ENCODE measurements at places on chromosomes 12 and 14.

DNA sequence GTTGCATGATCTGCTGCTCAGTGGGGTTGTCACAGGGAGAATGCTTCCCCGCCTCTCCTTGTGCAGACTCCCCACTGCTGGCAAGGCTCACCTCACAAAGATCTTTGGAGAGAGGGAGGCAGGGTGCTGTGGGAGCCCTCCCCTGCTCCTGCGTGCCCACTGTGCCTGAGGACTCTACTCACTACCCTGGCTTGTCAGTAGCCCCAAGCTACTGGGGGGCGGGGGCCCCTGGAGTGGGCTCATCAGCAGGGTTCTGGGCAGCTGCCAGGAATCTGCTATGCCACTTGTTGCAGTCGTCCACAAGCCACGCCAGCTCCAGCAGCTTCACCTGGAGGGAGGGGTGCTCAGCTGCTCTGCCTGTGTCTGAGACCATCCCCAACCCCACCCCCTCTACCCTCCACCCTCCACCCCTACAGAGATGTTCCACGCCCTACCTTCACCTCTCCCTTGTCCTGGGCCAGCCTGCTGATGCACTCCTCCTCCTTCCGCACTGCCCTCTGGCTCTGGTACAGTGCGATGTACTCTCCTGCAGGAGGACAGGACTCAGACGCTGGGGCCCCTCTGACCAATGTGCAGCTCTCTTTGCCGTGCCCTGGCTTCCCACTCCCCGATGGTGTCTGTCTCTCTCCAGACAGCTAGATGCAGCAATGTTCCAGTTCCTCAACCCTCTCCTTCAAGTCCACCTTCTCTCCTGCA lies 14.2 kb upstream of the BLTP3B start:
- no peak overlapping the region for H3K27ac ChIP-seq
- no peaks in the 10 kb centered on the region for H3K36me3 ChIP-seq
- H3K4me1 ChIP-seq, result peaks cover 6% of the 10 kb centered on the region
- no peak overlapping the region for H3K4me3 ChIP-seq
- no peaks in the 10 kb centered on the region for H3K27me3 ChIP-seq

DNA sequence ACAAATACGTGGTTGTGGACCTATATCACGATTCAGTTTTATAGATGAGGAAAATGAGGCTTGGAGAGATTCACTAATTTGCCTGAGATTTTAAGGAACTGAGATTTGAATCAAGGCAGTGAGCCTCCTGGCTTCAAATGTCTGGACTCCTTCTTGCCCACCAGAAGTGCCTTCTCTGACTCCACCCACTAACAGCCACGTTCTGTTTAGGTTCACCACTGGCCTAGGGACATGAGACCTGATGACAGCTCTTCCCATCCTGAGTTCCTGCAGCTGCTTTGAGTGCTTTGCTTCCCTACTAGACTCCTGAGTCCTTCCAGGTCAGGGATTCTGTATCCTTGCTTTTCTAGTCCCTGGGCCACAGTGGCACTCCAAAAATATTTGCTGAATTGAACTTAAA lies 57.1 kb downstream of the PLBD1 start:
- DNase-seq, result no peak
- no peaks in the 10 kb centered on the region for H3K4me1 ChIP-seq
- peaks cover 5% of the 10 kb centered on the region for H3K36me3 ChIP-seq
- no peaks in the 10 kb centered on the region for H3K27me3 ChIP-seq
- H3K4me3 ChIP-seq, result no peak overlapping the region

DNA sequence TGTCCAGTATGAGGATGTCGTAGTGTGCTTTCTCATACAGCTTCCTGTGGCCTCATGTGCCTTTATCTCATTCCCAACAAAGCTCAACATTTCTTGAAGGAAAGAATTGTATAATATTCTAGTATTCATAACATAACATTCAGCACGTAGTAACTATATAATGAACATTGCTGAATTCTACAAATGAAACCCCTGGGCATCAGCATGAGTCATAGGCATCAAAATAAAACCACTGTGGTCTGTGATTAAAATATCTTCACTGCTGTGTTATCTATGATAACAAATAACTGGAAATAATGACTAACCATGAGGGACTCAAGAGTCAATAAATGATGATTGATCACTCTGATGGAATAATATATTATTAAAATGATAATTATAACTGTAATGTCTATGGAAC lies 255.2 kb downstream of the EMP1 start:
- H3K27ac ChIP-seq, result no peak overlapping the region
- peaks cover 8% of the 10 kb centered on the region for H3K27me3 ChIP-seq
- H3K4me1 ChIP-seq, result no peaks in the 10 kb centered on the region
- DNase-seq, result no peak

GRCh38 chr12:100413001-100413400 lies 56.1 kb downstream of the SLC17A8 start:
- no peaks in the 10 kb centered on the region for H3K36me3 ChIP-seq
- no peak for DNase-seq
- no peaks in the 10 kb centered on the region for H3K27me3 ChIP-seq
- no peak overlapping the region for H3K4me3 ChIP-seq
- H3K27ac ChIP-seq, result no peak overlapping the region

DNA sequence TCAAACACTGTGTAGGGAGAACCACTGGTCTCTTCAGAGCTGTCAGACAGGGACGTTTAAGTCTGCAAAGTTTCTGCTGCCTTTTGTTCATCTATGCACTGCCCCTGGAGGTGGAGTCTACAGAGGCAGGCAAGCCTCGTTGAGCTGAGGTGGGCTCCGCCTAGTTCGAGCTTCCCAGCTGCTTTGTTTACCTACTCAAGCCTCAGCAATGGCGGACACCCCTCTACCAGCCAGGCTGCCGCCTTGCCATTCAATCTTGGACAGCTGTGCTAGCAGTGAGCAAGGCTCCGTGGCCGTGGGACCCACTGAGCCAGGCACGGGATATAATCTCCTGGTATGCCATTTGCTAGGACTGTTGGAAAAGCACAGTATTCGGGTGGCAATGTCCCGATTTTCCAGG lies 24.6 kb upstream of the YBX3 start:
- H3K4me1 ChIP-seq, result peaks cover 5% of the 10 kb centered on the region
- no peaks in the 10 kb centered on the region for H3K36me3 ChIP-seq
- no peaks in the 10 kb centered on the region for H3K27me3 ChIP-seq
- H3K27ac ChIP-seq, result no peak overlapping the region
- no peak overlapping the region for H3K4me3 ChIP-seq

DNA sequence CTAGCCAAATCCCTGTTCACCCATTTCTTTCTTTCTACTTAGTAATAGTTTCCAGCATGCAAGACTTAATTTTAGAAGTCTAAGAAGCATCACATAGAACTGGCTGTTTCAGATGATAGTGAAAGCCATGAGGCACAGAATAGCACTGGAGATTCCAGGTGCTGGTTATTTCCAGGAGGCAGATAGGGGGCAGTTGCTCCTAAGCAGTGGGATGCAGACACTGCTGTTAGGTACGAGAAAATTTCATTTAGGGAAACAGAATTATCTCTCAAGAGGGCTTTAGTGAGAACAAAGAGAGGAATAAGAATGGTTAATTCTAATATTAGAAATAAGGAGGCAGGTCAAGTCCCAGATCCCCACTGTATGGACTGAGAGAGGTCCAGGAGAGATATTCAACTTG lies 3.6 kb upstream of the MDGA2 start:
- no peaks in the 10 kb centered on the region for H3K36me3 ChIP-seq
- DNase-seq, result no peak
- no peak overlapping the region for H3K27ac ChIP-seq

GRCh38 chr14:68790644-68791077 lies 2.2 kb downstream of the ZFP36L1 start:
- peak; percentile 57 for DNase-seq
- H3K4me1 ChIP-seq, result peaks cover 52% of the 10 kb centered on the region
- H3K27me3 ChIP-seq, result no peaks in the 10 kb centered on the region
- H3K36me3 ChIP-seq, result peaks cover 42% of the 10 kb centered on the region

GRCh38 chr12:20450591-20451180 lies 82.3 kb downstream of the PDE3A start:
- H3K27ac ChIP-seq, result no peak overlapping the region
- no peaks in the 10 kb centered on the region for H3K4me1 ChIP-seq
- no peak for DNase-seq

GRCh38 chr12:57195611-57196371 lies 20.8 kb upstream of the NXPH4 start:
- H3K4me3 ChIP-seq, result no peak overlapping the region
- no peak for DNase-seq
- no peaks in the 10 kb centered on the region for H3K27me3 ChIP-seq
- H3K27ac ChIP-seq, result no peak overlapping the region

GRCh38 chr14:38868399-38869290 lies 234.4 kb downstream of the SEC23A start:
- no peaks in the 10 kb centered on the region for H3K27me3 ChIP-seq
- H3K4me1 ChIP-seq, result no peaks in the 10 kb centered on the region
- H3K4me3 ChIP-seq, result no peak overlapping the region
- no peak for DNase-seq
- H3K27ac ChIP-seq, result no peak overlapping the region

DNA sequence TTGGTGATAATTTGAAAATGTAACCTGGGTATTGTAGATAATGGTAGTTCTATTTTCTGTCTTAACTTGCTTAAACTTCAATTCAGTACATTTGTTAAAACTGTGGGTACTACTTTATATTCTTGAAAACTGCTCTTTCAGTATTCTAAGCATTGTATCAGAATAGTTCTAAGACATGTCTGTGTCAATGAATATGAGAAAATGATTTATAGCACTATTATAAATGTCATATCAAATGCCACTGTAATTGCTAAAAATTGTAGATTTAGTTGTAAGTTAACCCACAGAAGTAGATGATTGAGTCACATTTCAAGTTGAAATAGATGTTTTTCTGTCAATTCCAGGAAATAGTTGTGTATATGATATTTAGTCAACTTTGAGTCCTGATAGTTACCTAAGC lies 2.4 kb downstream of the NAA30 start:
- no peak for DNase-seq
- peaks cover 9% of the 10 kb centered on the region for H3K36me3 ChIP-seq
- H3K27ac ChIP-seq, result no peak overlapping the region
- H3K27me3 ChIP-seq, result no peaks in the 10 kb centered on the region
- no peak overlapping the region for H3K4me3 ChIP-seq

DNA sequence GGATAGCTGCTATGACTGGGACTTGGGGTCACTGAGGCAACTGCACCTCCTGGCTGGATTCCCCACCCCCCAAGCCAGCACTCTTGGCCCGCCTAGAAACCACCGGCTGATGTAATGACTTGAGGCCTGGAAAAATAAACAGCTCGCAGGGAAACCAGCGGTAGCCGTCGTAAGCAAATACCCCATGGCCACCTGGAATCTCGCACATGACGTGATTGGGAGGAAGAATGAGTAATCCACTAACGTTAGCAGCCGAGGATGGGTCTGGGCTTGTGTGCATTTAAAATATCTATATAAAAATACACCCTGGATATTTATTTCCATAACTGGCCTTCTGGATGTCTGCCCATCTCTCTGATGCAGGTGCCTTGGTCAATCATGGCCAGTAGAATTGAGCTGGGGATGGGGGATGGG lies 120.1 kb downstream of the SMOC1 start:
- H3K27ac ChIP-seq, result no peak overlapping the region
- H3K4me1 ChIP-seq, result no peaks in the 10 kb centered on the region
- no peak for DNase-seq
- H3K27me3 ChIP-seq, result no peaks in the 10 kb centered on the region
- no peak overlapping the region for H3K4me3 ChIP-seq
- no peaks in the 10 kb centered on the region for H3K36me3 ChIP-seq

GRCh38 chr14:70697701-70698100 lies 56.0 kb downstream of the TTC9 start:
- no peaks in the 10 kb centered on the region for H3K27me3 ChIP-seq
- H3K27ac ChIP-seq, result no peak overlapping the region
- H3K4me3 ChIP-seq, result no peak overlapping the region
- no peak for DNase-seq
- H3K4me1 ChIP-seq, result no peaks in the 10 kb centered on the region
- H3K36me3 ChIP-seq, result no peaks in the 10 kb centered on the region

GRCh38 chr12:62860501-62861411 lies 74.2 kb downstream of the PPM1H start:
- no peaks in the 10 kb centered on the region for H3K4me1 ChIP-seq
- H3K36me3 ChIP-seq, result no peaks in the 10 kb centered on the region
- no peak for DNase-seq

DNA sequence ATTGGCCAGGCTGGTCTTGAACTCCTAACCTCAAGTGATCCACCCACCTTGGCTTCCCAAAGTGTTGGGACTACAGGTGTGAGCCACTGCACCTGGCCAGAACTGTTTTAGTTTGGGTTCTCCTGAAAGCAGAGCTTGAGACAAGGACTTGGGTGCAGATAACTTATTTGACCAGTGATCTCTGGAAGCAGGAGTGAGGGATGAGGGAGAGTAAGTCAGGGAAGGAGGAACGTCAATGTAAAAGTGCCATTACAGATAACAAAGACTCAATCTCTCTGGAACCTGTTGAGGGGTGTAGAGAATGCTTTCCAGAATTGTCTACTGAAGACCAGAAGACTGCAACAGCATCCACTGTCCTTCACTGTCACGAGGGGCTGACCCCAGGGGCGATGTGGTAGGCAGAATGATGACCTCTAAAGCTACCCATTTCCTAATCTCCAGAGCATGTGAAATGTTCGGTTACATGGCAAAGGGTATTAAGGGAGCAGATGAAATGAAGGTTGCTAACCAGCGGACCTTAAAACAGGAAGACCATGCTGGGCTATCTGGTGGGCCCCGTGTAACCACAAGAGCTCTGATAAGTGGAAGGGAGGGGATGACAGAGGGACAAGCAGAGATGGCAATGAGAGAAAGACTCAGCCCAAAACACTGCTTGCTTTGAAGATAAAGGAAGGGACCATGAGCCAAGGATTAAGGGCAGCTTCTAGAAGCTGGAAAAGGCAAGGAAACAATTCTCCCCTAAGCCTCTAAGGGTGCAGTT lies 207.8 kb downstream of the RBM19 start:
- H3K36me3 ChIP-seq, result no peaks in the 10 kb centered on the region
- H3K4me3 ChIP-seq, result no peak overlapping the region
- H3K27me3 ChIP-seq, result peaks cover 4% of the 10 kb centered on the region
- H3K4me1 ChIP-seq, result no peaks in the 10 kb centered on the region
- no peak overlapping the region for H3K27ac ChIP-seq

DNA sequence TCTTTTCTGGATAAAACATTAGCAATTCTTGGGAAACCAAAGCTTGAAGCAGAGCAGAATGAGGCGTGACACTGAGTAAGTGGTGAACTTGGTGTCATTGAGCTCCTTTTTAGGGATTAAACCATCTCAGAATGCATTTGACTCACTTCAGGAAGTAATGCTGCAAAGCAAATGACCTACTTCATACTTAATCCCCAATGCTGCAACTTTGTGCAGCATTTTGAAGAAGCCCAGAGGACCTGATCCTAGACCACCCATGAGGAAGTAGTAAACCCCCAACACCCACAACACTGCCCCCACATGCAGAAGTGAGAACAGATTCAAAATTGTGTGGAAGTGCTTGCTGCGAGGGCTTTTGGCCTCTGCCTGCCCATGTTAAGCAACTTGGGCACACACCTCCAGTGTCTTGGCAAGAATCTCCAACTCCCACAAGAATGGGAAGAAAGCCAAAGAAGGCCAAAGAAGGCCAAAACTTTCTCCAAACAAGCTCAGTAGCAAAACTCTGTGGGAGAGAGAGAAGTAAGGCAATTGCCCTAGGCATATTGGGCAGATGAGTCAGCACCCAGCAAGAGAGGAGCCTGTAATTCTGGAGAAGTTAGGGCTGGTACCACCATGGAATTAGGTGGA lies 69.2 kb upstream of the ETV6 start:
- H3K4me3 ChIP-seq, result no peak overlapping the region
- peaks cover 3% of the 10 kb centered on the region for H3K4me1 ChIP-seq
- no peaks in the 10 kb centered on the region for H3K27me3 ChIP-seq
- H3K27ac ChIP-seq, result no peak overlapping the region

GRCh38 chr12:81968421-81968820 lies 209.3 kb upstream of the PPFIA2 start:
- DNase-seq, result no peak
- H3K27ac ChIP-seq, result no peak overlapping the region
- no peaks in the 10 kb centered on the region for H3K27me3 ChIP-seq
- H3K4me3 ChIP-seq, result no peak overlapping the region
- H3K4me1 ChIP-seq, result no peaks in the 10 kb centered on the region

GRCh38 chr12:823028-823698 lies 70.8 kb downstream of the WNK1 start:
- H3K27me3 ChIP-seq, result no peaks in the 10 kb centered on the region
- H3K36me3 ChIP-seq, result peaks cover 17% of the 10 kb centered on the region
- no peak for DNase-seq
